ENCODE measurements at places on chromosomes 6 and 20.

- no peak for DNase-seq
These were observed 1.3 kb upstream of the NKAIN2 start for GRCh38 chr6:123802351-123802696.

- DNase-seq, result peak; percentile 72
These were observed 19.5 kb upstream of the UBE2J1 start for GRCh38 chr6:89371849-89372505.

DNA sequence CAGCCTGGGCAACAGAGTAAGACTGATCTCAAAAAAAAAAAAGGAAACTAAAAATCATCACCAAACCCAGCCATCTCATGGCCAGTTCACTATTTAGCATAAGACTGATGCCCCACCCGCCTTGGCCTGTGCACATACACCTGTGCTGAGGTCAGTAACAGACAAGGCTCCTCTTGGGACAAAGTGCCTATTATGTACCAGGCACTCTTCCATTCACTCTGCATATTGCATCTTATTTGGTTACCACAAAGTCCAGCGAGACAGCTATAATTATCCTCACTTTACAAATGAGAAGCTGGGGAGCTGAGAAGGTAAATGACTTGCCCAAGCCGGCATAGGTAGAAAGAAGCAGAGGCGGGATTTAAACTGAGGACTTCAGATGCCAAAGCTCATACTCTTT lies 3.8 kb downstream of the PTPRT start:
- DNase-seq, result no peak

DNA sequence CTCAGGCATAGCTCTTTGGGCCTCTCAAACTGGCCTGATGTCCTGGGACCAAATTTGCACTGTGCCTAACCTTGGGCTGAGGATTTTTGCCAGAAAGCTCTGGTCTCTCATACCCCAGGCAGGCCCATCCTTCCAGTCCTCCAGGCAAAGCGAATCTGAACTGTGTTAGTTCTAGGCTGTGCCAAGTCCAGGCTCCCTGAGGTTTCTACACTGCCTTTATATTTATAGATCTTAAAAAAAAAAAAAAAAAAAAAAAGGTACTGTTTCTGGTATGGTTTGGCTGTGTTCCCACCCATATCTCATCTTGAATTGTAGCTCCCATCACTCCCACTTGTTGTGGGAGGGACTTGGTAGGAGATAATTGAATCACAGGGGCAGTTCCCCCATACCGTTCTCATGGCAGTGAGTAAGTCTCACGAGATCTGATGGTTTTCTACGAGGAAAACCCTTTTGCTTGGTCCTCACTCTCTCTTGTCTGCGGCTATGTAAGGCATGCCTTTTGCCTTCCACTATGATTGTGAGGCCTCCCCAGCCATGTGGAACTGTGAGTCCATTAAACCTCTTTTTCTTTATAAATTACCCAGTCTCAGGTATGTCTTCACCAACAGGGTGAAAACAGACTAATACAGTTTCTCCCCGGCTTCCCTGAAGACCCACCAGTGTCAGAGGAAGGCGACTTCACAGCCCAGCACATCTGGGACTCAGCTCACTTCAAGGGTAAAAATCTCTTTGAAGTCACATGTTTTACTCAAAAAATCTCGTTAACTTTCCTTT lies 39.0 kb upstream of the TBXT start:
- no peak for DNase-seq

- peak; percentile 69 for DNase-seq
These were observed 22.7 kb upstream of the RNF24 start for GRCh38 chr20:4038047-4038459.

DNA sequence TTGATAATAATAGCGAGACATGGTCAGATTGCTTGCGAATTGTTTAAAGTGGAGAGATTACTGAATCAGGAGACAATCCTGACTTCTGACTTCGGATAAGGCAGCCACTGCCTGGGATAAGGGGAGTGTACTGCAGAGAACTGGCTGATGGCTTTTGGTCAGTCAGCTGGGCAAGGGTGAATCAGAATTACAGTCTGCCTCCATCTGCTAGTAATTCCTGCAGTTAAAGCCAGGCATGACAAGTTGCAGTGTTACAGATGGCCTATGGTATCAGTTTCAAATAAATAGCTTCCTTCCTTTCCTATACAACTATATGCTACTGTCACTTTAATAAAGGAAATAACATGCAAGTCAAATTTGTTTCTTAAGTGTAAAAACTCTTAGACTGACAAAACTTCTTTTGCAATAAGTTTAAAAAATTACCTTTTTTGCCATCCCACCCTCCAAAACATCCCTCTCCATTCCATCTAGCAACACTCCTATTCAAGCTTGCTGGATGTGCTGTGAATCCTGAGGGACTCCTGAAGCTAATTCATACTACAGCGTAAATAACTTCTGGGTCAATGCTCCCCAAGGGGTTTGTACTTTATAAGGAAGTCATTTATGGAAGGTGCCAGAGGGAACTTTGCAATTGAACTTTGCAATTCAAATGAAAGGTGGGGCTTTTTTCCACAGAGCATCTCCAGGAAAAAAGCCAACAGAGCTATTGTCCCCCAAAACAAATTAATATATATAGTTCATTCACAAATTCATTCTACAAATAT lies 245.2 kb downstream of the ADGRB3 start:
- no peak for DNase-seq

GRCh38 chr6:100203400-100203799 lies 209.4 kb upstream of the MCHR2 start:
- DNase-seq, result peak; percentile 99

DNA sequence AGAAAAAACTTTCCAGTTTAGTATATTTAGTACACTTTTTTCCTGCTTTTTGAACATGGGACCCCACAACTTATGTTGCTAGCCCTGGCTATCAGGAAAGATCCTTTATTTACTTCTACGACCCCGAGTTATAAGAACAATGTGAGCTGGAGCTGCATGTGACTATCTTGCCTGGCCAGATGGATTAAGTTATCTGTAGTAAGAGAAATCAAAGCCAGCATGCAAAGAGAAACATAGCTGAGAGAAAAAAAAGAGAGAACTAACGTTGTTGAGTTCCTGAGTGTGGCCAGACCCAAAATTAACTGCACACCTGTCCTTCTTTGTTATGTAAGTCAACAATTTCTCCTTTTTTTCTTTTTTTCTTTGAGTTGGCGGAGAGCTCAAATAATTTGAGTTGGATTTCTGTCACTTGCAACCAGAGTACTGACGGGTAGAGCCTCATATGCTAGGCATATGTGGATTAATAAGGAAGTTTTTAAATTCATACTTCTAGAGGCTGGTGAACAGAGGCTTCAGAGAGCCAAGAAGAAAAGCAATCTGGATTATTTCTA lies 219.5 kb downstream of the HACE1 start:
- no peak for DNase-seq

GRCh38 chr6:133099573-133099972 lies 141.6 kb upstream of the EYA4 start:
- DNase-seq, result peak; percentile 94

Measured in ELR (cell line).